ENCODE measurements at places on chromosomes 2 and 18.

GRCh38 chr2:233183869-233184418 lies 67.5 kb upstream of the ATG16L1 start:
- DNase-seq, result no peak

- no peak for DNase-seq
Measured at GRCh38 chr2:174786066-174786725, 21.9 kb upstream of the CHRNA1 start.

DNA sequence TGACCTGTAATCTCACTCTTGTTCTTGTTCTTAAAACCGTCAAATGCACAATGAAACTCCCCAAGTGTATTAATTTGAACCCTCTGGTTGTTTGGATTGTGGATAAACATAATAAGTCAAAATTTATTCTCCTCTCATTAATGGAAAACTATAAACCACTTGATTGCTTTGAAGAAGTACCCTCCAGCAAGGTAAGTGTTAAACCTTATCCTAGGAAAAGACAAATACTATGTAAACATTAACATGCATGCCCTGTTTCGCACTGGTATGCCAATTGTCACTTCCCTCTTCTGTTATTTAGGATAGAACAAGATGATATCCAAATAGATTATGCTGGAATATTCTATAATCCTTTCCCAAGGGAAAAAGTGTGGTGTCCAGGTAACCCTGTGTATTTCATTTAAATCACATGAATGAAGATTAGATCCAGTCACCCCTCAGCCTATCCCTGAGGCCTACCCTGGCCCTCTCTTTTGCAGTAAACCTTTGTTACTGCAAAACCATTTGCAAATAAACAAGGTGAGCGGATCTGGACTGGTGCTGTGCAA lies 1.3 kb downstream of the ADI1 start:
- no peak for DNase-seq

DNA sequence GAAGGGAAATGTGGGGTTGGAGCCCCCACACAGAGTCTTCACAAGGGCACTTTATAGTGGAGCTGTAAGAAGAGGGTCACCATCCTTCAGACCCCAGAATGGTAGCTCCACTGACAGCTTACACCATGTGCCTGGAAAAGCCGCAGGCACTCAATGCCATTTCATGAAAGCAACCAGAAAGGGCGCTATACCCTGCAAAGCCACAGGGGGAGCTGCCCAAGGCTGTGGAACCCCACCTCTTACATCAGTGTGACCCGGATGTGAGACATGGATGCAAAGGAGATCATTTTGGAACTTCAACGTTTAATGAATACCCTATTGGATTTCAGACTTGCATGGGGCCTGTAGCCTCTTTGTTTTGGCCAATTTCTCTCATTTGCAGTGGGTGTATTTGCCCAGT lies 694.7 kb downstream of the CBLN2 start:
- no peak for DNase-seq

GRCh38 chr2:239470151-239470900 lies 69.5 kb upstream of the HDAC4 start:
- DNase-seq, result no peak

GRCh38 chr2:193276560-193276959 lies 1081.8 kb upstream of the TMEFF2 start:
- no peak for DNase-seq

GRCh38 chr2:70979180-70979488 lies 704 bp downstream of the ANKRD53 start:
- DNase-seq, result peak; percentile 28

DNA sequence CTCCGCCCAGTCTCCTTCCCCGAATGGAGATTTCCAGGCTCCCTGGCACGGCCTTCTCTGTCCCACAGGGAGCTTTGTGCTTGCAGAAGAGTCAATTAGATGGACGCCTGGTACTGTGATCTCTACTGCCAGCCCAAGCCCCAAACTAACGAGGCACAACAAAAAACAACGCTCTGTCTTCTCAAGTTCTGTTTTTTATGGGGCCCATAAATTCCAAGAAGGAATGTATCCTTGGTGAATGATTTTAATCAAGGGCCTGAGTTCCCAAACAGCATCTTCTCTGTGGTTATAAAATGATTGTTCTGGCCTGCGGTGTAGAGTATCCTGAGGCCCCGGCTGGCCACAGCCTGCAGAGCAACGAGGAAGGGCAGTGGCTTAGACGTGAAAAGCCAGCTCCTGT lies 219.5 kb downstream of the CLIP4 start:
- DNase-seq, result no peak

DNA sequence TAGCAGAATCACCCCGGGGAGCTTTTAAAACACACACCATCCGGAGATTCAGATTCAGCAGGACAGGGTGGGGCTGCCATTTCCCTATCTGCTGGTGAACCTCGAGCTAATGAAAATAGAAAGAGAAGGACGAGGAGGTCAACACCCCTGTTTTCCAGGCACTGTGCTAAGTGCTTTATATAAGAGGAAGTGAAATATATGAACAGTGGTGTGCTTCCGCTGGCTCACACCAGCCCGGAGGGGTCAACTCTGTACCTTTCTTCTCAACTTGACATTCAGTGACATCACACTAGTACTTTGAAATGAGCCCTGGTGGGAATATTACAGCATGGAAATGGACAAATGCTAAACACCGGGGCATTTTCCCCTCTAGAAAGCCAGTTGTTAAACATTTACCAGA lies 108.3 kb upstream of the LTBP1 start:
- no peak for DNase-seq

DNA sequence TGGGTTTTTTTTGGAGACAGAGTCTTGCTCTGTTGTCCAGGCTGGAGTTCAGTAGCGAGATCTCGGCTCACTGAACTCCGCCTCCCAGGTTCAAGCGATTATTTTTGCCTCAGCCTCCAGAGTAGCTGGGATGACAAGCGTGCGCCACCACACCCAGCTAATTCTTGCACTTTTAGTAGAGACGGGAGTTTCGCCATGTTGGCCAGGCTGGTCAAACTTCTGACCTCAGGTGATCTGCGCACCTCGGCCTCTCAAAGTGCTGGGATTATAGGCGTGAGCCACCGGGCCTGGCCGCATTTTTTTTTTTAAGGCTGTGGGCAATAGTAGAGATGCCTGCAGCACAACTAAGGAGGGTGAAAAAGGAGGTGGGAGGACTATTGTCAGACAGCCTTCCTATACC lies 41.7 kb upstream of the ZNF532 start:
- DNase-seq, result no peak

- peak; percentile 27 for DNase-seq
Measured at GRCh38 chr18:41153871-41154270, 801.2 kb upstream of the PIK3C3 start.

GRCh38 chr18:77206676-77207374 lies 42.8 kb upstream of the GALR1 start:
- DNase-seq, result peak; percentile 95

DNA sequence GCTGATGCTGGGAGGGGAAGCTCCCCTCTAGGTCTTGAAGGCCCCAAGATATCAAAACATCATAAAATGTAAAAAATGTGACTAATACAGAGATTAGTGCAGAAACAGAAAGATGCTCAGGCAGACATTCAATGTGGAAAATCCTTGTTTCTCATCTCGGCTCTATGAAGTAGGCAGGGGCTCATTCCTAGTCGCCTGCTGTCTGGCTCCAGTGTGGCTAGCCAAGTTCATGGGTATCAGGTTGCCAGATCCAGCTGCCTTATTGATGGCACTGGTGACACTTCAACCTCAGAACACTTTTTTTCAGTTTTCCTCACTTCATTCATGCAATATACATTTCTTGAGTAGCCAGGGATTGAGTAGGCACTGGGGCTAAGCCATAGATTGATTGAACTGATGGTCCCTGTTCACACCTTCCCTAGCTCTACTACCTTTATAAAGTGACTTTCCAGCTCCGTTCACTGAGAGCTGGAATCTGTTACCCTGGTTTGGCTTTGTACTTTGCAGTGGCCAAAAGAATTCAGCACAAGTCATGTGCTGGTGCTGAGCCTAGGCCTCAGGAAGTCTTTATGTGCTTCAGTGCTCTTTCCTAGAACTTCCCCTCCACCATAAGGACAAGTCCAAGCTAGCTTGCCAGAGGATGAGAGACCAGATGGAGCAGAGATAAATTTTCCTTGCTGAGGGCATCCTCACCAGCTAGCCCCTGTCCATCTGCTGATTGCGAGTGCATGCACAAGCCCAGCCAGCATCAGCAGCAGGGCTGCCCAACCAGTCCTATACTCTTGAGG lies 373.6 kb upstream of the ST6GAL2 start:
- no peak for DNase-seq

DNA sequence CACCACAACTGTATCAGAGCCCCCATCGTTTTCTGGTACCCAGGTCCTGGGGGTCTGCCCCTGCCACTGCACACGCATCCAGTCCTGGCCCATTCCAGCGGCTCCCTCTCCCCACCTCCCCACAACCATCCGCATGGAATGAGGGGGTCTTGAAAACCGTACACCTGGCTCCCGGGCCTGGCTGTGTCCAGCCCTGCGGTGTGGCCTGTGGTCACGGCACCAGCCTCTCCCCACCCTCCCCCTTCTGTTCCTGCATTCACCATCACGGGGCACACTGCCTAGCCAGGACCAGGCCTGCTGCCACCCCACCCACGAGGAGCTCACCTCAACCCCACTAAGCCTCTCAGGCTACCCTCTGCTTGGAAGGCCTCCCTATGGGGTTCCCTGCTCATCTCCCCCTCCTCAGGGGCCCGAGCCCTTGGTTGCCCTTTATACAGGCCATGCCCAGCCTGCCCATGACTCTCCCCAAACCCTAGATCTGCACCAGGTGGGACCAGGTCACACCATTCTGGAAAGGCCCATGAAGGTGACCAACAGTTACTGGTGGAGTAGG lies 11.4 kb downstream of the GPR35 start:
- DNase-seq, result no peak

GRCh38 chr18:79187532-79188277 lies 118.5 kb downstream of the ATP9B start:
- no peak for DNase-seq

DNA sequence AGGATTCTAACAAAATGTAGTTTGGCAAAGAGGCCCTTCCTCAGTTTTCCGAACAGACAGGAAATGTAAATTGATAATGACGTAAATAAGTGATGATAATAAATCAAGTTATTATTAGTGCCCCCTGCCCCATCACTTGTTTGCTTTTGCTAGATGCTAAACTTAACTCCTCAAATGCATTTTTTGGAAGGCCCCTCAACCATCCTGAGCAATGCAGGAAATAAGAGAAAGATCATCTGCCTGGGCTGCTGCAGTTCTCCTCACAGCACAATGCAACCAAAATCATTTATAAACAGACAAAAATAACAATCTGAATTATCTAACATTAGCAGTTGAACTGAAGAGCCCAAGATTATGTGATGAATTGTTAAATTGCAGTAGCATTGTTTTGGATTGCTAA lies 62.6 kb upstream of the PSMD14 start:
- DNase-seq, result no peak

GRCh38 chr2:235538144-235538639 lies 44.3 kb downstream of the AGAP1 start:
- no peak for DNase-seq

- no peak for DNase-seq
Measured at GRCh38 chr2:219430633-219431615, 3.7 kb upstream of the SPEG start.

DNA sequence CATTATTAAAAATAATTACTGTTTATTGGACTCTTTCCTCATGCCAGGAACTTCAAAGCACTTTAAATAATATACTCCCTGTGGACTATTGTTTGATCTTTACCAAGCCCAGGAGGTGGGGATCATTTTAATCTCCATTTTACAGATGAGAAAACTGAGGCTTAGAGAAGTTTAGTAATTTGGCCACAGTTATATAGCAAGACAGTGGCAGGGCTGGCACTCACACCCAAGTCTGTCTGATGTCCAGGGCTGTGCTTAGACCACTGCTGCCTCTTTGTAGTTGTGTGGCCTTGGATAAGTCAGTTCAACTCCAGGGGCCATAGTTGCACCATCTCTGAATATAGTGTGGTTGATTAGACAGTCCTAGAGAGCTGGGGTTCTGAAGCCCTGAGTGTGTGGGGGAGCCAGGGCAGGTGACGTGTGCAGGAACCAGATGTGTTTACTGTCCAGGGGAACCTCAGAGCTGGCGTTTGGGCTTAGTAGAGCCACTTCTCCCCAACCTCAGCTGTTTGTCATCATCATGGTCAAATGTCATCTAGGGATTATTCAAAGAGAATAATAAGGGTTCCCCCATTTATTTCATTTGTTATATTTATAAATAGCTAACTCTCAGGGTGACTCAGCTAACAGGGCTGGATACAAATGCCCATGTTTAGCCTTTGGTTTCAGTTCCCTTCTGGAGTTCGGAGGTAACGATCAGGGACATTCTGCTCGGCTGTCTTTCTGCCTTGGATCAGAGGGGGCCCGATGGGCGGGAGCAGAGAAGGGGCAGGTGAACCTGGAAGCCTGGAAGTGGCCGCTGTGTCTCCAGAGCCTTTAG lies 68.0 kb downstream of the BOLA3 start:
- peak; percentile 27 for DNase-seq

DNA sequence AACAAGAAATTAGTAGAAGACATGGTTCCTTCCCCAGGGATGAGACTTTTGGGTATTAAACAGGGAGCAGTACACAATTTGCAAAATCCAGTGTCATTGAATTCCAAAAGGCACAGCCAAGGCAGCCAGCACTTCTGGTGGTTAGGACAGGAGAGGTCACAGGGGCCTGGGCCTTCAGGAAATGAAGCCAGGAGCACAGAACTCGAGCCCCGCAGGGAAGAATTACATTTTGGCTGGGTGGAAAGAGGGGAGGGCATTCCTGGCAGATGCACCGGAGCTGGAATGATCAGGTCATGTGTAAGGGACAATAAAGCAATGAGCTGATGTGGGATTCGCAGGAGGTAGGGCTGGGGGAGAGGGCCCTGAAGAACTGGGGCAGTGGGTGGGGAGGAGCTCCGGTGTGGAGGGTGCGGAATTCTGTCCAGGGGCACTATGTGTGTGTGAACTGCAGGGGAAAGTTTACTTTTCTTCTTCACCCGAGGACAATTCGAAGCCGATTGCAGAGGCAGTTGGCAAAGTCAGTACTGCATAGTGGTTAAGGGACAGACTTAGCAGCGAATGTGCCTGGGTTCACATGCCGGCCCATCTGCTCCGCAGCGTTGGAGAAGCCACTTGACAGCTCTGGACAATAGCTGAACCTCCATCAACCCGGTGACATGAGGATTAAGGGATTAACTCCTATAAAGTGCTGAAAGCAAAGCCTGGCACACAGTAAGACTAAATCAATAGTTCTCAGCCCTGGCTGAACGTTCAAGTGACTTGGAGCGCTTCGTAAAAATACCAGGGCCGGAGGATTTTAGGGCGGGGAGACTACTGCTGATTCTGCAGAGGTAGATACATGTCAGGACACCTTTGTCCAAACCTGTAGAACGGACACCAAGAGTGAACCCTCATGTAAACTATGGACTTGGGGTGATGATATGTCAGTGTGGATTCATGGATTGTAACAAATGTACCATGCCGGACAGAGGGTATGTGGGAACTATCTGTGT lies 36.4 kb downstream of the ALPK2 start:
- DNase-seq, result no peak

DNA sequence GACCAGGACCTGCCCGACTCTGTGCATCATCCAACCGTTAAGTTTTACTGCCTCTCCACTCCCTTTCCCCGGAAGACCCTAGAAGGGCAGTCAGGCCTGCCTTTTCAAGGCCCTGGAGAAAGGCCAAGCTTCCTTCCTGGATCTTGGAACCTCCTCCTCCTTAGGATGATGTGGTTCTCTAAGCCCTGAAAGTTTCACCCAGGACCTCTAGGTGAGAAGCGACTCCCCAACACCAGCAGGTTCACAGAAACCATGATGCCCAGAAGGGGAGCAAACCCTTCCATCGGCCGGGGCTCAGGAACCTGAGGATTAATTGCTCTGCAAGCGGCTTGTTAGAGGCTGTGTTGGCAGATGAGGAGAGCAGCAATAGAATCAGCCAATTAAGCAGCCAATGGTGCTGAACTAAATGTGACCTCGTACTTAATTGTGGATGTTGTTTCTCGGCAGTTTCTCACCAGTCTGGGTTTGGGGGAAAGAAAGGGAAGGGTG lies 94.2 kb upstream of the FZD7 start:
- DNase-seq, result no peak

- no peak for DNase-seq
Measured at GRCh38 chr2:43133336-43133707, 93.1 kb downstream of the ZFP36L2 start.
